NCI-H524 treated with DMSO at 0.1 percent for 48 hours (cell line): ENCODE measurements at places on chromosomes 2 and 18.

DNA sequence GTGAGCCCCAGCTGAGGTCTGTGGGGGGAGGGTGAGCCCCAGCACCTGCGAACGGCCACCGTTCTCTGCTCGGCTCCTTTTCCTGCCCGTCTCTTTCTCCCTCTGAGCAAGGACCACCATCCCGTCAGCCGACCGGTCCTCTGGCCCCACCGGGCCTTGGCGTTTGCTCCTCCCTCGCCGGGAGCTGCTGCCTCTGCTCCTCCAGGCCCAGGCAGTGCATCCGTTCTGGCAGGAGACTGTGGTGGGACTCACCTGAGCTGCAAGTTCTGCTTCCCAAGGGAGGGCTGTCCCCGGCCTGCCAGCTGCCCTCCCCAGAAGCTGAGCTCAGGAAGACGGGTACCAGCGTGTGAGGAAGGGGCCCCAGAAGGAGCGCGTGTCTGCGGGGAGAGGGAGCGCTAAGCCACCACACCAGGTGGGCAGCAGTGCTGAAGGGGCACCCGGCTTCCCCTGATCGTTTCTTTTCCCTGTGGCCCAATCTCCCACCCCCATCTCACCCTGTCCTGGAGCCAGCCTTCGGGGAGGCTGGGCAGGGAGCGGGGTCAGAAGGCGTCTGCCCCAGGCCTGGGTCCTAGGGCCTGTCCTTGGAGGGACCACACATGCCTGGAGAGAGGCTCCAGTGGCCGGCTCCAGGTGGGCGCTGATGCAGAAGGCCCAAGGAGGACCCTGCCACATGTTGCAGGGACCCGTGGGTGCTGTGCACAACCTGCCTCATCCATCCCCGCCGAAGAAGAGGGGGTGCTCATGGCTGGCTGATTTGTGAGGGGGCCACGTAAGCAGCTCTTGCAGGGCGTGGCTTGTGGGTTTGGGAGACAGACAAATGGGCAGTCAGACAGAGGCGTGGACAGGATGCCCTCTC lies 2.5 kb upstream of the RTP5 start:
- no peak for DNase-seq

DNA sequence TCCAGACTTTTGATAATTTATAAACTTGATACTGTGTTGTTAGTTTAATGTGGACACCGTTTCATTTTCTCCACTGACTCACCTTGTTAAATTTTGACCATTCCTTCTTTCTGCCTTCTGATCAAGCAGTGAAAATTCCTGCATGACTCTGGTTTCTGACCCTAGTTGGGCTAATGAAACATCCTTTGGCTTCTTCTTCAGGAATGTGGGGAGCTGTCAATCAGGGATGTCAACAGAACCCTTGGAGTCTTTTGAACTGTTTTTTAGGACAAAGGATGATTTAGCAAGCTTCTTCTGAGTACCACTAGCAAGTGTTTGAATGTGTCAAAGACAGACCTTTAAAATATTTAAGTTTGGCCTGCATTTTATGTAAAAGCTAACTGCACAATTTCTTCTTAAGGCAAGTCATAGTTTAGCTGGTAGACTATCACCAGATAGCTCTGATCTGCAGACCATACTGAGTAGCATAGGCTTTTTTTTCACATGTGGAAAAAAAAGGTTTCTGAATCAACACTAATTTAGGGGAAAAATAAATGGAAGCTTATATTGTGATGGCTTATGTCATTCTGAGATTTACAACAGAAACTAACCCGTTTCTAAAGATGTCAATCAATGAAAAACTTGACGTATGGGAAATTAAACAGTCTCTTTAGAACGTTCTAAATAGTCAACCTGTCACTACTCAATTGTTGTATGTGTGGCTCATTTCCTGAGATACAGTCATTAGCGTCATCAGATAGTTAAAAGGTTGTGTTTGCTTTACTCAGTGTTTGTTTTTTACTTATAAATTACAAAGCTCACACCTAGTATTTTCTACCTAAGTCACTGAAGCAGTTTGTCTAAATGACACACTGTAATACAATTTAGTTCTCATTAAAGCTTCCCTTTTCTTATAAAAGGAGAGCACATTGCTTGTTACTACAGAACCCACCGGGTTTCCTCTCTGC lies 311.4 kb downstream of the PTPRM start:
- no peak for DNase-seq

DNA sequence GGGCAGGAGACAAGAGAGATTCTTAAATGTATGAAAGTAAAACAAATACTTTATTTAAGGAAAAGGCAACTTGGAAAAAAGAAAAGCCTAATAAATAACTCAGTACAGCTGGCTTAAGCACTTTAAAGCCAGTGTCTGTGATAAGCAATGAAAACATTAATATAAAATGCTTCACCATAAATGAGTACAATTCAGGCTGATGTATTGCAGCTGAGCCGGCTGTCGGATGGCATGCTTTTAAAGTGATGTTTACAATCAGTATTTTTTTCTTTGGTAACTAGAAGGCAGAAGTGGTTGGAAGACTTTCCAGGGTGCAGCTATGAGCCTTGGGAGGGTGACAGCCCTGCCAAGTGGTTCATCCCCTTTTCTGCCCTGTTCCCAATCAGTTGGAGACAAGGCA lies 58.7 kb upstream of the CELF4 start:
- no peak for DNase-seq

DNA sequence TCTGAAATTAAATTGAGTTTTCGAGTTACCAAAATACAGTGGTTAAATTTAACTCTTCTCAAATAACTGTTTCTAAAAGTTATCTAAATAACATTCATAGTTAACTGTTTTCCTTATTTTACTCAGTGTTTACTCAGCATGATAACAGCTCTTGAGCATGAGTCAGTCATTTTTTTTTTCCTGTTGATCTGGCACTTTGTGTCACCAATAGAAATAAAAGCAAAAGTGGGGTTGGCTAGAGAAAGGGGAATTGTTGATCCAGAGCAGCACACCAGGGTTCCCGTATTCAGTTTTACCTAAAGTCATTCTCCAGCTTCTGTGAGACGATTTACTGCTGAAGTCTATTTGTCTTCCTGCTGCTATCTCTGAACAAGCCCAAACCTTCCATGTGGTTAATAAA lies 851.6 kb downstream of the DCC start:
- no peak for DNase-seq

DNA sequence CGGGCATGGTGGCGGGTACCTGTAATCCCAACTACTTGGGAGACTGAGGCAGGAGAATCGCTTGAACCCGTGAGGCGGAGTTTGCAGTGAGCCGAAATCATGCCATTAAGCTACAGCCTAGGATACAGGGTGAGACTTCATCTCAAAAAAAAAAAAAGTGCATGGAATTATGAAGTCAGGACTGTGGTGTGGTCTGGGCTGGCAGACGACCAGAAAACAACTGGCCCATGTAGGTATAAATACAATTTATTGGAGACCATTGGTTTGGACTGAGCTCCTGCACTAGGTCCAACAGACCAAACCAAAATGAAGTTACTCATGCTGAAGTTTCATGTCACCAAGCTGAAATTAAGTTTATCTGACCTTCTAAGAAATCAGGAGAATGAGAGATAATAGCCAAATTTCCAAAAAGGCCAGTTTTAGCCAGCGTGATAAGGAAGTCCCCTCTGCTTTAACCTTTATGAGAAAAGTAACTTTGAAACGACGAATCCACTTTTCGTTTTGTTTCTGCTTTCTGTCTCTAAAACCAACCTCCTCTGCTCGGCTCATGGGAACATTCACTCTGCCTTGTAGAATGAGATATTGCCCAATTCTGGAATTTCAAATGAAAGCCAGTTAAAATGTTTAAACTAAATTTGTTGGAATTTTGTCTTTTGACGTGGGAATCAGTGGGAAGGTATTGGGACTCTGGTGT lies 17.7 kb upstream of the RAB10 start:
- DNase-seq: no peak

- no peak for DNase-seq
Measured at GRCh38 chr18:75810961-75811551, 383.6 kb upstream of the SMIM21 start.

GRCh38 chr2:218472988-218473387 lies 54.1 kb downstream of the VIL1 start:
- no peak for DNase-seq

- DNase-seq: no peak
Measured at GRCh38 chr2:105588581-105588980, 156.1 kb upstream of the NCK2 start.

- DNase-seq: no peak
Measured at GRCh38 chr2:236613612-236614011, 44.0 kb downstream of the ACKR3 start.

DNA sequence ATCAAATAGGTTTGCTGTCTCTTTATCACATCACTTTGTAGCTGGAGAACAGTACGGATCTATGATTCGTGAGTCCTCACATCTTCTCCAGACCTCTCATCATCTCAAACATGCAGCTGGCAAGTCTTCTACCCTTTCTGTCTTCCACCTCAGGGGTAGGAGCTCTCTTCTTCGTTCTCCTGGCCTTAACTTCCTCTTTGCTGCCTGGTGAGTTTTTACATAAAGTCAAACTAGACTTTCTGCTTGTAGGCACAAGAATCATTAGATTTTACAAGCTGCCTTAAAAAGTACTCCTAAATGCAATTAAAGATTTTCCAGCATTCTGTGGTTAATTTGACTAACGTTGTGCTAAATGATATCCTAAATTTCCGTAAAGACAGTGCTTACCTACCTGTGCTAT lies 43.7 kb upstream of the TANK start:
- DNase-seq: no peak

DNA sequence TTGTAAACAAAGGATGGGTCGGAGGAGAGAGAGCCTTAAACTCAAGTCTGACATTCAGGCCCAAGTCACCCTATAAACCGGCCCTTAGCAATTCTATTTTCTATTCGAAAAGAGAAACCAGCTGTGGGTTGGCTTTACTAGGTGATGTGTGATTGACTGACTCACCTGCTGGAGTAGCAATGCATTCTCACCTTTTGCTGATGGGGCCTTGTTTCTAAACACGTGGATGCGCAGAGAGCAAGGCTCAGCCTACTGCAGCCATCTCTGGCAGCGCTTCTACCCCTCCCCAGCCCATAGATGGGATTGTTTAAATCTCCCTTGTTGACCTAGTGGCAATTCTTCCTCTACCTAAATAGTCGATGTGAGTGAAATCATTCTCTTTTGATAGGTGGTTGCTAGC lies 138.5 kb downstream of the MEIS1 start:
- DNase-seq: no peak

DNA sequence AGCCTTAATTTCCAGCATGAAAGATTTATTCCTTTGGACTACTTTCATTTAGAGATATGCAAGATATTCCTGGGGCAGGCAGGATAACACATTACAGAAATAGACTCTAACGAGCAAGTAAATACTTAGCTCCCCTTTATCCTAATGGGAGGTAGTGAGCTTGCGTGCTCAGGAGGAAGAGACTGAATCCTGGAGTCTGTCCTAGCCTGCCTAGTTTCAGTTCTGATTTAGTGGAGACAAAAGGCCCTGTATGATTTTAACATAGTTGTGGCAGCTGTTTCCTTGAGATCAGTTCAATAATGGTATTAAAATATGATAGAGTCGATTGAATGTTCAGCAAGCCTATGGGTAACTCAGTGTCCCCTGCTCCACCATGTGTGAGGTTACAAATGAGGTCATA lies 109.5 kb downstream of the FMNL2 start:
- no peak for DNase-seq

DNA sequence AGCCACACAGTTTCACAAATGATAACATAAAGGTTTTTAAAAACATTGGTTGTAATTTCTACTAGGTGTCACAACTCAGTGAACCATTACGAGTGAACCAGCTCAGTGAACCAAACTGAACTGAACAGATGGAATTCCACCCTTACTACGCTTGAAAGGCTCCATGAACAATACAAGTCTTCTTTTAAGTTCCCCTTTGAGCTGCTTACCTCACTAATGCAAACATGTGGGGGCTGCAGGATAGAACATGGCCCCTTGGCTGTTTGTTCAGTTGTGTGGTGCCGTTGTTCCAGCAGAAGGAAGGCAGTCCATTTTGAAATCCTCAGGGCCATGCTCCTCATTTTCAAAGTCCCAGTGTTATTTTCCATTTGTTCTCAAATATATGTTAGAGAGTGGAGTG lies 30.7 kb upstream of the KLHL14 start:
- no peak for DNase-seq

GRCh38 chr18:47050468-47050867 lies 15.0 kb upstream of the ELOA2 start:
- no peak for DNase-seq

DNA sequence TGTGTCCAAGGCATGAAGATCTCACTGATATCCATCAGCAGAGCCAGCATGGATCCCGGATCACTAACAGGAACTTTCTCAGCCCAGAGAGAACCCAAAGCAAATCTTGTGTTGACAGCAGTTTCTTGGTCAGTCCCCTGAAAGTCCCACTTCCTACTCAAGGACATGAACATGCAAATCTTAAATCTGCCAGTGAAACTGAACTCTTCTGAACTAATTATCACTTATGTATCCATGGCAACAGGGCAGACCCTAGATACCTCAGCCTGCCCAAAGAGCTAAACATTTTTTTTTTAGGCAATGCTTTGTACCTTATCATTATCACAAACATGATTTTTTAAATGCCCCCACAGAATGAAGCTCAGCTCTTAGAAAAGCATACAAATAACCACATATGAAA lies 127.8 kb upstream of the DDX18 start:
- DNase-seq: no peak

DNA sequence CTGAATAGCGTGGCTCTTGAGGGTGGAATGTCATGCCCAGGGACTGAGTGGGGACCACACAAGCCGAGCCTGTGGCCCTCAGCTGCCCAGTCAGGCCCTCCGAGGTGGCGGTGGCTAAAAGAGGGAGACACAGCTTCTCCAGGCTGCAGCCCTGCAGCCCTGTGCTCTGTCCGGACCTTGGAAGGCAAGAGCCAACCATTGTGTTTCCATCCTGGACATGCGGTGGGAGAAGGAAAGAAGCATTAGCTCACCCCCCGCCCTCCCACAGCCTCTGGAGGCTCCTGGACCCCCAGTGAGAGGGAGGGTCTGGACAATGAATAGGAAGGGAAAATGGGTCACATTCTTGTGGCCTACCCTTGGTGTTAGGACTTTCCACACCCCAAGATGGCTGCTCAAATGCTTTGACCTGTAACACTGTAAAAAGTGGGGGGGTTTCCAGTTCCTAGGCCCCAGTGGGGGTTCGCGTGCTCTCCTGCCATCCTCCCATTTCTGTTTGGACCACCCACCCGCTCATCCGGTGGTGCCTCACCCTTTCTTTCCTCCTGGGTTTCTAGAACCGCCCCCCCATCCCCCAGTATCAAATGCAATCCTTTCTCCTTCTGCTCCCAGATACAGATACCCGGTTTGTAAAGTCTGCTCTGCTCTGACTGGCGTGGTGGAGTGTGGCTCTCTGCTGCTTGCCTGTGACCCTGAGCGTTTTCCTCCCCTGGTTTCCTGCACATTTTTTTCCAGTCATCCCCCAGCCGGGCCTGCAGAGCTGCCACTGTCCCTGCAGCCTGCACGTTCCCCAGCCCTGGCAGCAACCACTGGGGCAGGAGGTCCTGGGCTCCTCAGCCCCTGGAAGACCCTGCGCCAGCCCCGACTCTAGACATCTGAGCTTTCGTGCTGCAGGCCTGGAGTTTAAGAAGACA lies 36.3 kb upstream of the SMAD7 start:
- no peak for DNase-seq

DNA sequence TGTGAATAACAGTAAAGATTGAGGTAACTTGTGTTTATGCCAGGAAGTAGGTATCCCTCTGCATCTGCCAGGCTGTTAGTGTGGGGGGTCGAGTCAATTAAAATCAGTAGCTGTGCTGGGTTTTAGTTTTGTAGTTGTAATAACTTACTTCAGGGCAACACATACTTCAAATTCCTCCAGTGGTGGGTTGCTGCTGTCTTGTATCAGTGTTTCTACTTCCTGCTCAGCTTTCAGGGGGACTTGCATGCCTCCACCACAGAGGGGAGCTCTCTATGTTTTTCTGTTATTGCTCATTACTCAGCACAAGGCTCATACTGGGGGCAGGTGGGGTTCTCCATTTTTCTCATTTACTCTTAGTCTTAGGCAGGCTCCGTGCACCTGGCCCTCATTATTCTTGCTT lies 136.8 kb downstream of the CAPN13 start:
- DNase-seq: no peak
